ENCODE measurements at places on chromosomes 5 and 9.

DNA sequence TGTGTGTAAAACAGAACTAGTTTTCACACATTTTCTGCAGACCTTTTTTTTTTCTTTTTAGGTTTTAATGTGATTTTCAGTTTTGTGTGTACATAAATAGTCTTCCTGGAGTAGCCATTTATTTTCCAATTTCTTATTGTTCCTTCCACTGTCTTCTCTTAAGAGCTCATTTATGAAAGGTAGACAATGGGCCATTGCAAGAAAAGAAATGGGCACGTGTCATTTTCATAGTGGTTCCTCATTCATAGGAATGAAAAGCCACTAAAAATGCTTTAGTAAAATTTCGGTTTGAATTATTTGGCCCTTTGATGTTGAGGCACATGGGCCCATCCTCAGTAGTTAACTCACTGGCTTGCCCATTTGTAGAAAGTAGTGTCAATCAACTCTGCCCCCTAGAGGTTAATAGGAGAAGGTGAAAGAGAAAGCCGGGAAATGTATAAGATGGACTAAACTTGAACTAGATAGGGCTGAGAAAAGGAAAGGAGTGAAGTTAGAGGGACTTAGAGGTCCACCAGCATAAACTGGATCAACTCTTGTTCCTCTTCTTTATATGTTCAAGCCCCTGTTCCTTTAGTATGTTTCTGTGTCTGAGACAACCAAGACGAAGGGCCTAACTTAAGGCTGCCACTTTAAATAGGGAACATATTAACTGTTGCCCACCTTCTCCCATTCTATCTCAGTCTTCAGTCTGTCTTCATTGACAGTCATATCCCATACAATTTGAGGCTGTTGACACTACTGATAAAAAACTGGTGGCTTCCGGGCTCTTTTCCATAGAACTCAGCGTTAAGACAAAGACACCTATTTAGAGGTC lies 72.6 kb downstream of the SMARCA2 start:
- peak; percentile 44 for DNase-seq

DNA sequence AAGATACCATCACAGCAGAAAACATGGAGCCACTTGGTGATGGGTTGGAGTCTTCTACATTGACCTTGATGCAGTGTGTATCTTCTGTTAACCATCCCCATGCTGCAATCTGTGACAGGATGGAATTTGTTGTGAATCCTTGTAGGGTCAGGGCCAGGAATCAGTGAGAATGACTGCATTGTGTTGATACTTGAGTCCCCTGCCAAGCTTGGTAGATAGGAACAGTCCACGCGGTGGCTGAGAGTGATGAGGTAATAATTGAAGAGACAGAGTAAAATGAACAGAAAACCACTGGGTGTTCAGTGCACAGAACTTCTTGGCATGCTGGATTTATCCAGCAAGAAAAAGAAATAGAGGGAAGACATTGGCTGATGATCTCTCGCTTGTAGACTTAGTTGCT lies 217.5 kb downstream of the MAN2A1 start:
- no peak for DNase-seq

- no peak for DNase-seq
Observed at GRCh38 chr9:115593587-115594091, 475.7 kb upstream of the TNC start.

DNA sequence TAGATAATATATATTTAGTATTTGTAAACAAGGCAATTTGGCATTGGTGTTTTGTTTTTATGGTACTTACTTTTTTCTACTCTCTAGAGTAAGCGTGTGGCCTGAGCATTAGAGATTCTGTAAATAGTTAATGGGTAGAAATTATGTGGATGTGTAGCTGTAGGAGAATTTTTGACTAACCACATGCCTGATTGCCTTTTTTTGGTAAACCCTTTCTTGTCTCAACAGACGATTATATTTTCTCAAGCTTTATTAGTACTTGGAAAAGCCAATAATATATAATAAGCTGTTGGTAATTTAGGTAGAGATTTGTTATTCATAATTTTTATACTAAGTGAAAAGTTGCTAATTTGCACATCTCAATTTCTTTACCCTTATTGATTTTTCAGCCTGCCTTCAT lies 76.8 kb downstream of the FCHO2 start:
- DNase-seq = no peak

DNA sequence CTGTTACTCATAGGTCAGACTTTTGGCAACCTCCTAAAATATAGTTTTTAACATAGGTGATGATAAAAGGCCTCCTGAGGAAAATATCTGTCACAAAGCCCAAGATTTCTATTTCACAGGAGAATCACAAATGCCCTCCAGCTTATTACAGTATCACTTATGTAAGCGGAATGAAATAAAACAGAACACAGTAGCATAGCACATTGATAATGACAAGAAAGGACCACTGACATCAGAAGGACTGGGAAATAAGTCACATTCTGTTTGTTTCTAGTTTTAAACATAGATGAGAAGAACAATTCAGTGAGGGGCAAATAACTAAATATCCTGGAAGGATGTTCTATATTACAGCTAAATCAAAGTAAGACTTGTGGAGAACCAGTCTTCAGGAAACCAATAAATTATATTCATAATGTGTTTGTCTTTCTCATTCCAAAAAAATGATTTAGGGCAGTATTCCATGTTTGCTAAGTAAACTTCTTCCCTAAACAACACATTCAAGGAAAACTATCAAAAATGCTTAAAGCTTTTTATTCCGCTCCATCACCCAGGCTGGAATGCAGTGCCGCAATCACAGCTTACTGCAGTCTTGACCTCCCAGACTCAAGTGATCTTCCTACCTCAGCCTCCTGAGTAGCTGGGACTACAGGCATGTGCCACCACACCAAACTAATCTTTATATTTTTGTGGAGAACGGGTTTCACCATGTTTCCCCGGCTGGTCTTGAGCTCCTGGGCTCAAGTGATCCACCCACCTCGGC lies 20.8 kb upstream of the CTNNAL1 start:
- DNase-seq = no peak

DNA sequence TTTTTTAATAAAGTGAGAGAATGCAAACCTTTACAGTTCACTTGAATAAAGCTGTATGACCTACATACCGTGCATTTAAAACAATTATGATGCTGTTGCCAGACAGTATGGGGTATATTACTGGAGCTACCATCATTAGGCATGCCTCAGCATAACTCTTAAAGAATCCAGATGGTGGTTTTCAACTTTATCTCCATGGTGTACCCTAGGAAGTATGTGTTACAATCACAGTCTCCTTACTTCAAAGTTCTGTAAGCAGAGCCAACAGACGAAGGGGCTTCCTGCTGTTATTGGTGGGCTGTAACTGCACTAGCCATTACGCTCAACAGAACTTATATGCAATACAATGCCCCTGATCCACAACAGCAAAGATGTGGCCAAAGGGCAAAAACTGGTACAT lies 803.3 kb downstream of the DTWD2 start:
- DNase-seq = no peak

- DNase-seq = no peak
Observed at GRCh38 chr9:16624744-16625117, 245.7 kb downstream of the BNC2 start.

DNA sequence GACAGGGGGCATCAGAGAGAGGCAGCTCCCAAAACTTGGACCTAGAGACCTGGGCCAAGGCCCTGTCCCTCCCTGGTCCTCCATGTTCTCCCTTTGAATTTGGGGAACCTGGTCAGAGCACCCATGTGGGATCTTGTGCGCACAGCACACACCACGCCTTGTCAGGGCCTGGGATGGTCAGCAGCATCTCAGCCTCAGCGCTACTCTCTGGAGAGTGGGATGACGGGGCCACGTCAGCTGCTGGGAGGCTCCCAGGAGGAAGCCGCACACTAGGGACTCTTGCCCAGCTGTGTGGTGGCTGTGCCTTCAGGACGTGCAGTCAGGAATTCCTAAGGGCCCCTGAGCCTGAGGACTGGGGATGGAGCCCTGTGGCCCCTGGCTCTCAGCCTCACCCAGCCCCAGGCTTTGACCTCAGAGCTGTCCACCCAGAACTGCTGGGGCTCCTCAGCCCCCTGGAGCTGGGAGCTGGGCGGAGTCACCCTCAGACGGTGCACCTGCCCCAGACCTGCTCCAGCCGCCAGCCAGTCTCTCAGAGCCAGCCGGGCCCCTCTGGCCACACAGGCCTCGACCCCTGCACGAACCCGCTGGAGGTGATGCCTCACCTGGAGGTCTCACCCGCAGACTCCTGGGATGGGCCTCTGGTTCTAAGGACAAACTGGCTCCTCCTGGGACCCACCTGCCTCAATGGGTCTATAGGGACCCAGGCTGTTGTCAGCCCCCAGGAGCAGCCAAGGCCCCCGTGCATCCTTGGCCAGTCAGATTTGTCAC lies 38.3 kb upstream of the EGFL7 start:
- no peak for DNase-seq
